Astrocyte (in vitro differentiated cells and primary cell): ENCODE measurements at places on chromosomes 7 and 10. TPM values are rescaled to one million over a fixed set of nuclear protein-coding genes. Genes with fewer than 3 reads are reported as not detected.

Gene HYAL4
- not detected in 2 replicates for total RNA-seq

GRCh38 chr7:36084485-36085091 lies 68.5 kb upstream of the EEPD1 start:
- no peak overlapping the region for H3K4me3 ChIP-seq
- no peaks in the 10 kb centered on the region for H3K36me3 ChIP-seq
- no peak overlapping the region for H3K27ac ChIP-seq
- peak; percentile 73 for DNase-seq
- H3K4me1 ChIP-seq, result peaks cover 3% of the 10 kb centered on the region

GRCh38 chr10:133565441-133566294 lies at the start of gene SYCE1:
SYCE1 (minus strand) TSS chr10:133565583; CDS start chr10:133565529, 54 bp downstream.
- no peaks in the 10 kb centered on the region for H3K4me1 ChIP-seq
- no peaks in the 10 kb centered on the region for H3K36me3 ChIP-seq
- no peak for DNase-seq
- no peaks in the 10 kb centered on the region for H3K27me3 ChIP-seq
- H3K4me3 ChIP-seq, result no peak within 1 kb of the TSS

Gene TMEM196
- total RNA-seq, result not detected in 2 replicates

Gene MMS19
- 84.4 and 97.2 TPM in 2 replicates for total RNA-seq

Gene TFAM
- 38.2 and 41.4 TPM in 2 replicates for total RNA-seq

GRCh38 chr10:72318418-72319262 lies 36.1 kb downstream of the DNAJB12 start:
- no peak overlapping the region for H3K4me3 ChIP-seq
- no peaks in the 10 kb centered on the region for H3K27me3 ChIP-seq
- peak overlapping the region; percentile 88 for H3K27ac ChIP-seq
- H3K4me1 ChIP-seq, result peaks cover 45% of the 10 kb centered on the region
- no peaks in the 10 kb centered on the region for H3K36me3 ChIP-seq
- no peak for DNase-seq

DNA sequence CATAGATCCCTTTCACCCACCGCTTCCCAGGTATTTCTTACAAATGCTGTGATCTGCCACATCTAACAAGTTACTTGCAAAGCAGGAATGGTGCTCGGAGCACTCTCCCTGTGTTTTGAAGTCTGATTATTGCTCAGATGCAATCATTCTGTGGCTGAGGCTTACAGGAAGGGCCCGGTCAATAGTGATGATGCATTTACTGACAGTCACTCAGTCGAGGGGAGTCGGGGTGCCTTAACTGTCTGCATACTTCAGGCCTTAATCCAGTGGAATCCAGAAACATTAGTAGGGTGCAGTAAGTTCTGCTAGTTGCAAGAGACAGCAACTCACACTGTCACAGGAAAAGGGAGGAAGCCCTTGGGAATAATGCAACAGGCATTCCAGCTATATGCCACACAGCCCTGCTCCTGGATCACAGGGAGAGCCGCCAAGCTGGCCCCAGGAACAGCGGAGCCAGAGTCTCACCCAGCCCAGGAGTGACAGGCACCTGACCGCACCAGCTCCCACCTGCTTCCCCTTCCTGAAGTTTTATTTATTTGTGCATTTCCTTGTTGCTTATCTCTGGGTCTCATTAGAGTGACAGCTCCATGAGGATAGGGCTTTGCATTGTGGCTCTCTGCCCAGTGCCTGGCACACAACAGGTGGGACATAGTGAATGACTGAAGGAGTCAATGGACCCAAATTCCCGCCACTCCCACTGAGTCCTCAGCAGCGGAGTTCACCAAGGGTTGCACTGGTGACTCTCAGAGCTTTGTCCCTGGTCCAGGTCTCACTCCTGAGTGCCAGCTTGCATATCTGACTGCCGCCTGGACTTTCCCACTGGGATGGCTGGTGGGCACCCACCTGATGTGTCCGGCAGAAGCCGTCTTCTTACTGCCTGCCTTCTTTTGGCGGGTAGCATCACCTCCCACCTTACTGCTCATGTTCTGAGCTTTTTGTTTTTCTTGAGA lies 212.5 kb upstream of the SH2B2 start:
- H3K27me3 ChIP-seq, result no peaks in the 10 kb centered on the region
- DNase-seq, result no peak
- H3K4me1 ChIP-seq, result peaks cover 2% of the 10 kb centered on the region
- H3K36me3 ChIP-seq, result peaks cover 4% of the 10 kb centered on the region
- no peak overlapping the region for H3K27ac ChIP-seq
- H3K4me3 ChIP-seq, result no peak overlapping the region

Gene LIPF
- total RNA-seq, result not detected in 2 replicates

- H3K4me1 ChIP-seq, result peaks cover 11% of the 10 kb centered on the region
- no peak overlapping the region for H3K4me3 ChIP-seq
- H3K27me3 ChIP-seq, result no peaks in the 10 kb centered on the region
- no peak for DNase-seq
- H3K27ac ChIP-seq, result no peak overlapping the region
- H3K36me3 ChIP-seq, result no peaks in the 10 kb centered on the region
Measured at GRCh38 chr7:66399566-66399965, 194.4 kb downstream of the TPST1 start.

DNA sequence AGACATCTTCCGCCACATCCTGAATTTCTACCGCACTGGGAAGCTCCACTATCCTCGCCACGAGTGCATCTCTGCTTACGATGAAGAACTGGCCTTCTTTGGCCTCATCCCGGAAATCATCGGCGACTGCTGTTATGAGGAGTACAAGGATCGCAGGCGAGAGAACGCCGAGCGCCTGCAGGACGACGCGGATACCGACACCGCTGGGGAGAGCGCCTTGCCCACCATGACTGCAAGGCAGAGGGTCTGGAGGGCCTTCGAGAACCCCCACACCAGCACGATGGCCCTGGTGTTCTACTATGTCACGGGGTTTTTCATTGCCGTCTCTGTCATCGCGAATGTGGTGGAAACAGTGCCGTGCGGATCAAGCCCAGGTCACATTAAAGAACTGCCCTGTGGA lies 1.9 kb downstream of the KCND2 start:
- H3K4me3 ChIP-seq, result no peak overlapping the region
- H3K27ac ChIP-seq, result no peak overlapping the region
- peaks cover 4% of the 10 kb centered on the region for H3K4me1 ChIP-seq
- DNase-seq, result no peak
- H3K27me3 ChIP-seq, result peaks cover 2% of the 10 kb centered on the region

Gene RABGEF1
- 31.4 and 33.2 TPM in 2 replicates for total RNA-seq

DNA sequence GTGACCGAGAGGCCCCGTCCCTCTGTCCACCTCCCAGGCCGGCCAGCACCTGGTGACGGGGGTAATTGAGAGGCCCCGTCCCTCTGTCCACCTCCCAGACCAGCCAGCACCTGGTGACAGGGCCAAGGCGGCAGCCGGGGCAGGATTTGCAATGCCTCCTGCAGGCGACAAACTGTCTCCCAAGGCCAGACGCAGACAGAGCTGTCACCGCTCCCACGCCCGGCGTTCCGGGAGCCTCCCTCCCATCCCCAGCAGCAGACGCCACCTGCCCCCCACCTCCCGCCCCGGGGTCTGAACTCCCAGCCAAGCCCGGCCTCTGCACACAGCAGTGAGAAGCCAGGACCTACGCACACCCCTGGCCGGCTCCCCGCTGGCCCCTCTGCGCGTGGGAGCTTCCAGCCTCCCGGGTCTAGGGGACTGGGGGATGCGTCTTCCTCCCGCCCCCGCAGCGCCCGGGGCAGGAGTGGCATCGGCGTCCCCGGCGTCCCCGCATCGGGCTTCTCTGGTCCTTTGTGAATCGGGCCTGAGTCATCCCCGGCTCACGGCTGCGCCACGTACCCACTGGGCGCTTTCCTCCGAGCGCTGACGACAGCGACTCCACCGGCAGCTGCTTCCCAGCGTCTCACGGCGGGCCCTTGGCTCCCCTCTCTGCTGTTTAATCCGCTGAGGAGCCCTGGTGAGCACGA lies 95.1 kb upstream of the DIP2C start:
- H3K4me3 ChIP-seq, result peak overlapping the region; percentile 12
- peaks cover 25% of the 10 kb centered on the region for H3K4me1 ChIP-seq
- peak overlapping the region; percentile 32 for H3K27ac ChIP-seq
- DNase-seq, result peak; percentile 77

- no peaks in the 10 kb centered on the region for H3K36me3 ChIP-seq
- peaks cover 7% of the 10 kb centered on the region for H3K4me1 ChIP-seq
- H3K27ac ChIP-seq, result no peak overlapping the region
Measured at GRCh38 chr7:696812-697551, 29.5 kb upstream of the DNAAF5 start.

DNA sequence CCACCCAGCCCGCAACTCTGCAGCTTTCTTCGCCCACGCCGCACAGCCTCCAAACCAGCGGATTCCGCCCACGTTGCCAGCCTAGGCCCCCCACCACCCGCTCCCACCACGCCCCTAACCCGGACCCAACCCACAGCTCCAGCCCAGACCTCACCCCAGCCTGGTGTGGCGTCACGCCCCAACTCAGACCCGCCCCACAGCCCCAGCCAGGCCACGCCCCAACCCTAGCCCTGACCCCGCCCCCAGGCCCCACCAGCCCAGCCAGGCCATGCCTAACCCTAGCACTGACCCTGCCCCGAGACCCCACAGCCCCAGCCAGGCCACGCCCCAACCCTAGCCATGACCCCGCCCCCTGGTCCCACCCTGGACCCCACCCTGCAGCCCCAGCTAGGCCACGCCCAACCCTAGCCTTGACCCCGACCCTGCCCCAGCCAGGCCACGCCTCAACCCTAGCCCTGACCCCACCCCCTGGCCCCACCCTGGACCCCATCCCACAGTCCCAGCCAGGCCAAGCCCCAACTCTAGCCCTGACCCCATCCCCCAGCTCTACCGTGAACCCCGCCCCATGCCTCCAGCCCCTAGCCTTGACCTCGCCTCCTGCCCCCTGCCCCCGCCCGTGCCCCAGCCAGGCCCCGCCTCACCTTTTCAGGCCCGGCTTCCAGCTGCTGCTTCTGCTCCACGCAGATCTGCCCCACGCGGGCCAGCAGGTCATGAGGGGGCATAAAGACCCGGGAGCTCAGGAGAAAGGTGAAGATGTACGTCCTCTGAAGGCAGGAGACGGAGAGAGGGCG lies 64.0 kb downstream of the RASGEF1A start:
- H3K27me3 ChIP-seq, result no peaks in the 10 kb centered on the region
- H3K27ac ChIP-seq, result no peak overlapping the region
- H3K36me3 ChIP-seq, result no peaks in the 10 kb centered on the region
- DNase-seq, result no peak

DNA sequence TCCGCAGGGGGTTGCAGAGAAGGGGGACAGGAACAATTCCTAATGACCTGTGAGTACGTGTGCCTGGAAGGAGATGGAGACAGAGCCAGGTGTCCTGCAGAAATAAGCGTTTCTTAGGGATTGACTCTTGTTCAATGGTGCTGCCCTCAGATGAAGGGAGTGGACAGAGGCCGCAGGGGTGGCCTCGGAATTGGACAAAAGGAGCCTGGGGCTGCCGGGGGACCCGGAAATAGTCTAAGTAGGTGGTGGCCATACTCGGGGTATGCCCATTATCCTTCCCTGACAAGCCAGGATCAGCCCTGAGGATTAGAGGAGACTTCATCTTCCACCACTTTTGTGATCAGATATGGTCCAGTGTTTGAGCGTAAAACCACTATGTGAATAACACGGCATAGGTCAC lies 39.2 kb downstream of the ELFN1 start:
- no peaks in the 10 kb centered on the region for H3K4me1 ChIP-seq
- no peaks in the 10 kb centered on the region for H3K27me3 ChIP-seq
- no peak for DNase-seq
- H3K4me3 ChIP-seq, result no peak overlapping the region
